Sigmoid colon (tissue), 7 donors: ENCODE measurements at places on chromosomes 4 and X. TPM values are rescaled to one million over a fixed set of nuclear protein-coding genes. Genes with fewer than 3 reads are reported as not detected.

GRCh38 chr4:55633903-55634302, 2.2 kb downstream of the NMU start:
- no peak overlapping the region for H3K4me3 ChIP-seq
- H3K4me1 ChIP-seq = peaks cover 15% of the 10 kb centered on the region
- DNase-seq = no peak
- no peaks in the 10 kb centered on the region for H3K36me3 ChIP-seq
- H3K27ac ChIP-seq = no peak overlapping the region
- peaks cover 47% of the 10 kb centered on the region for H3K27me3 ChIP-seq

- no peak overlapping the region for H3K27ac ChIP-seq
- no peaks in the 10 kb centered on the region for H3K27me3 ChIP-seq
Measured at GRCh38 chr4:150950657-150951288, 64.3 kb downstream of the LRBA start.

DNA sequence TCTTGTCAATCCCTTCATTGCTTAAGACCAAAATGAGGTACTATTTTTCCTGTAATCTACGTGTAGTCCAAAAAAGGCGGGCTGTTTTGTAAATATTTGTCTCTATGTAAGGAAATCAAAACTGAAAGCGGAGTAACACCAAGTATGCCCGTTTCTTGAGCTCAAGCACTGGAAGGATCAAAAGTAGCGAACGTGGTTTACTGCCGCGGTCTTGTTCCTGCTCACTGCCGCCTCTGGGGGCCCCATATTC, 71.5 kb downstream of the AFF1 start:
- H3K27ac ChIP-seq = peak overlapping the region; percentile 96
- no peaks in the 10 kb centered on the region for H3K36me3 ChIP-seq
- peak overlapping the region; percentile 77 for H3K4me3 ChIP-seq
- DNase-seq = no peak
- no peaks in the 10 kb centered on the region for H3K27me3 ChIP-seq

GRCh38 chr4:104973708-104974107, 173.0 kb upstream of the TET2 start:
- no peaks in the 10 kb centered on the region for H3K27me3 ChIP-seq
- no peak overlapping the region for H3K4me3 ChIP-seq
- no peak for DNase-seq
- H3K27ac ChIP-seq = no peak overlapping the region
- no peaks in the 10 kb centered on the region for H3K4me1 ChIP-seq

The SFRP2 gene
- polyA plus RNA-seq = 2.0 TPM

The PRSS12 gene
- polyA plus RNA-seq = 6.6 TPM

DNA sequence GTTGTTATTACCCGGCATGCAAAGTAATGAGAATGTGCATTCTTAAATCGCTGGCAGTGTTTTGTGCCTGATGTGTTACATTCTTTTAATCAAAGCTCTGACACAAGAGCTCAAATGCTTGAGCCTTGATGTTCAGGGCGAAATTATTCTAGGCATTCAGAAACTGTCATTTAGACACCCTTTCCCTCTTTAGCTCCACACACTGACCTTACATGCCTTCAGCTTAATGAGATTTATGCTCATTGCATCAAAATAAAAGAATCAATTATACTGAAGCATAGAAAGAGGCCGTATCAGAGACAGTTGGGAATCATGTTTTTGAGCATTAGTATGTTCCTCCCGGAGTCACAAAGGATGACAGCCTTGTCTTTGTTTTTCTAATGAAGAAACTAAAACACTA, 56.7 kb downstream of the FAM114A1 start:
- H3K27ac ChIP-seq = peak overlapping the region; percentile 73
- no peak overlapping the region for H3K4me3 ChIP-seq
- DNase-seq = no peak

DNA sequence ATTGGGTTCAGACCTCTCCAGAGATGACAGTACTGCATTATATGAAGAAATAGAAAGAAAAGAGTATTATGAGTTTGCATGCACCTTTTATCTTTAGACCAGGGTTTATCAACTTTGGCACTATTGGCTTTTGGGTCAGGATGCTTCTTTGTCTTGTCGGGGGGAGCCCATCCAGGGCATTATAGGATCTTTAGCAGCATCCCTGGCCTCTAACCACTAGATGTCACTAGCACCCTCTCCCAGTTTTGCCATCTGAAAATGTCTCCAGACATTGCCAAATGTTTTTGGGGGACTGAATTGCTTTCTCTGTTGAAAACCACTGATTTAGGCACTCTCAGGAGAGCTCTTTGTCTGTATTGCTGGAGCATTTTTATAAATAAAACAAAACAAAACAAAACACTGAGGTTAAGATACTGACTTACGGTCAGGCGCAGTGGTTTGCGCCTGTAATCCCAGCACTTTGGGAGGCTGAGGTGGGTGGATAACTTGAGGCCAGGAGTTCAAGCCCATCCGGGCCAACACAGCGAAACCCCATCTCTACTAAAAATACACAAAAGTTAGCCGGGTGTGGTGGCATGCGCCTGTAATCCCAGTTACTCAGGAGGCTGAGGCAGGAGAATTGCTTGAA, 23.6 kb downstream of the CA5B start:
- no peaks in the 10 kb centered on the region for H3K36me3 ChIP-seq
- no peak overlapping the region for H3K4me3 ChIP-seq
- no peaks in the 10 kb centered on the region for H3K27me3 ChIP-seq
- no peak overlapping the region for H3K27ac ChIP-seq
- DNase-seq = no peak

DNA sequence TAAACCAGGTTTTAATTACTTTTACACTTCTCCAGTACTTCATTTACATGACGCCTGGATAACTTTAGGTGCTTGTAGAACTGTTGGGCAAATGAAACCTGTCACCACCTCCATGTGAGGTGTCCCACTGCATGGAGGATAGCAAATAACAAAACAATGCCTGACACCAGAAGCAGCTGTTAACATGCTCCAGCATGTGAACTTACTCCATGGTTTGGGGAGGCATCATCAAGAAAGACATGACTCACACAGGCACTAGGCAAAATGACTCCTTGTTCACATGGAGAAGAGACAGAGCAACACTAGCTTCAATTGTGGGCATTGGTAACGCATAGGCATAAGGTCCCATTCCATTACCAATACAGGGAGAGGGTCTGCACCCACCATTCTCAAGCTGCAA, 198.1 kb upstream of the F9 start:
- H3K27ac ChIP-seq = no peak overlapping the region
- no peaks in the 10 kb centered on the region for H3K36me3 ChIP-seq
- no peak for DNase-seq
- no peaks in the 10 kb centered on the region for H3K4me1 ChIP-seq
- H3K27me3 ChIP-seq = no peaks in the 10 kb centered on the region

- H3K36me3 ChIP-seq = no peaks in the 10 kb centered on the region
- no peaks in the 10 kb centered on the region for H3K4me1 ChIP-seq
- no peak overlapping the region for H3K4me3 ChIP-seq
- no peaks in the 10 kb centered on the region for H3K27me3 ChIP-seq
Measured at GRCh38 chr4:187309456-187309855, 585.8 kb upstream of the FAT1 start.

DNA sequence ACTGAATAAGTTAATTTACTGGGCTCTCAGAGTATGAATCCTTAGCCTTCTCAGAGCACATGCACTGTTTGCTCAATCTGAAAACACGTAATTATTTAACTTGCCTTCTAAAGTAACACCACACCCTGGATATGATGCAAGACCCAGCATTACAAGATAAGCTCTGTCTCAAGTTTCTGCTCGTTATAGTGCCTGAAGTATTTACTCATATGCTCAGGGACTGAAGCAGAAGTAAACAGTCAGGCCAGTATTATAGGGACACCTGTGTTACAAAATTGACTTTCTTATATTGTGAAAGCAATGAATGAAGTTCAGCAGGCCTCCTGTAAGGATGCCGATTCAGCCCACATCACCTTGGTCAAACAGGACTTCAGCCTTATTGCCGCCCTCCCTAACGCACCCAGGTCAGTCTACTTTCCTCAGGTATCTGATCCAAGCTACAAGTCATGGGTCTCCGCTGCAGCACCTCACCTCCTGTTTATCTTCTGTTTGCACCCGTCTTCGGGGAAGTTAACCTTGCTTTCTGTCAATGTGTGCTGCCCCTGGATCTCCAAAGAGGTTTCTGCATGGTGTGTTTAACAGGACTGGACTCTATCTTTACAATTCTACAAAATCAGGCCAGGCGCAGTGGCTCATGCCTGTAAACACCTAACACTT, 42.8 kb upstream of the KLF3 start:
- H3K4me3 ChIP-seq = no peak overlapping the region
- no peaks in the 10 kb centered on the region for H3K36me3 ChIP-seq
- DNase-seq = no peak
- no peaks in the 10 kb centered on the region for H3K27me3 ChIP-seq
- no peak overlapping the region for H3K27ac ChIP-seq

The SPINK2 gene
- polyA plus RNA-seq = not detected

The TMEM156 gene
- polyA plus RNA-seq = not detected

DNA sequence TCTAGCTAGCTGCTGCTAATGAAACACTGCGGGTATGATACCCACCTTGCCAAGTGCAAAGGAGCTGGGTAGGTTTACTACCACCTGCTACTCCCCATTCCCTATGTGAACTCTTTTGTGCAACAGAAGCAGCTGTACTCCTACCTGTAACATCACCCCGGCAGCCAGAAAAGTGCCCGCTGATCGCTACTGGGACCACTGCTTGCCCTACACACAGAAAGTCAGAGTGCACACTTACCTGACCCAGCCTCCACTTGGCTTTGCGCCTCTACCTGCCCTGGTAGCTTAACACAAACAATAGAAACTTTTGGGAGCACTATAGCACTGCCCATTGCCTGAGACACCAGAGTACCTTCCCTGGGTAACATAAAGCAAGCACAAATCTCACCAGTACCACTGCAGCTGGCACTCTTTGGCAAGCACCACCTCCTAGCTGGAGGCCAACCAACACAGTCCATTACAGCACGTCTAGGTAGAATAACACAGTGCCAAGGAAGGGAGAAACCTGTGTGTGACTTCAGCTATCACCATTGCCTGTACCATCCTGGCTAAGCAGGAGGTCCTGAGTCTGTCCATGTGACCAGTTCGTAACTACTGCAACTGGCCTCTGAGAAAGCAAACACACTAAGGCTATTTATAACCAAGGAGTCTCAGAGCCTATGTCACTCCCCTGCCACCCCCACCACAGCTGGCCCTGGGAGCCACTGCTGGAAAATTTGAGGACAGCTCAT, 80.1 kb downstream of the CENPC start:
- no peaks in the 10 kb centered on the region for H3K27me3 ChIP-seq
- H3K4me1 ChIP-seq = no peaks in the 10 kb centered on the region
- no peak overlapping the region for H3K27ac ChIP-seq
- DNase-seq = no peak
- peaks cover 22% of the 10 kb centered on the region for H3K36me3 ChIP-seq

The ALAS2 gene
- polyA plus RNA-seq = not detected

DNA sequence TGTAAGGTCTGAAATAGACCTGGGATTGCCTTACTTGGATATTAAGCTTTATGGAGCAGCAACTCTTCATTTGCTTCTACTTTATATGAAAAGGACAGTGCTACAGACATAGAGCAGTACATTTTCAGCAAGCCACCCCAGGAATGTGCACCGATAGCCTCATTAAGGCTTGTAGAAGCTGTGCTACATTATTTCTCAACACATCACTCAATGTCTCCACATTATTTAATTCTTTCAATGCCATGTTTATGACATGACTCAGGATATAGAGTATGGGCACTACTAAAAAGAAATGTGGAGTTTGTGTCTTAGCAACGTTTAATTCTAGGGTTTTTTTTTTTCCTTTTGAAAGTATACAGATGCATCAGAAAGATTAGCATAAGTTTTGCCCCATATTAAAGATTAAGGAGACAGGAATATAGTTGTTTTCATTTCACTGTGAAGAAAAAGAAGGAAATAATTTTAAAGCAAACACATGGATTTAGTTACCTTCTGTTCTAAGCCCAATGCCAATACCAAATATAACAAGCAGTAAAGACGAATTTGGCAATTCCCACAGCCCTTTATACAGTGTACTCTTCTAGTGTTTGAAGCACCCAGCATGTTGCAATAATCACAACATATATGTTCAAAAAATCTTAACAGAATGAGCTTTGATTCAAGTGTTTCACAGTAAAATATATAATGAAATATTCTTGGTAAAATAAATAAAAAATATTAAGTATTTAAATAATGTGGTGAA, 2140.1 kb upstream of the AGA start:
- H3K36me3 ChIP-seq = no peaks in the 10 kb centered on the region
- H3K4me1 ChIP-seq = no peaks in the 10 kb centered on the region
- DNase-seq = no peak
- no peak overlapping the region for H3K27ac ChIP-seq
- no peak overlapping the region for H3K4me3 ChIP-seq
- H3K27me3 ChIP-seq = no peaks in the 10 kb centered on the region

GRCh38 chr4:70838204-70838603, 1.5 kb downstream of the GRSF1 start:
- H3K27me3 ChIP-seq = no peaks in the 10 kb centered on the region
- DNase-seq = no peak
- peak overlapping the region; percentile 80 for H3K4me3 ChIP-seq

DNA sequence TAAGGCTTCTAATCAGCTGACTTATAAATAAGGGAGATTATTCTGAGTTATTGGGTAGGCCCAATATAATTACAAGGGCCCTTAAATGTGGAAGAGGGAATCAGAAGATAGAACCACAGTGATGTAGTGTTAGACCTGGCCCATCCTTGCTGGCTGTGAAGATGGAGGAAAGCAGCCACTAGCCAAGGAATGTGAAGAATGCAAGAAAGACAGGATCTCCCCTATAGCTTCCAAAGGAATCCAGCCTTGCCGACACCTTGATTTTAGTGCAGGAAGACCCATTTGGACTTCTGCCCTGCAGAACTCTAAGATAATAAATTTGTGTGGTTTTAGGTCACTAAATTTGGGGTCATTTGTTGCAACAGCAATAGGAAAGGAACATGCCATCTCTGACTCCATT, 150.6 kb downstream of the SPATA18 start:
- H3K4me3 ChIP-seq = no peak overlapping the region
- H3K27ac ChIP-seq = no peak overlapping the region
- no peaks in the 10 kb centered on the region for H3K36me3 ChIP-seq
- H3K4me1 ChIP-seq = peaks cover 18% of the 10 kb centered on the region

The TECRL gene
- 0.69 TPM for polyA plus RNA-seq

DNA sequence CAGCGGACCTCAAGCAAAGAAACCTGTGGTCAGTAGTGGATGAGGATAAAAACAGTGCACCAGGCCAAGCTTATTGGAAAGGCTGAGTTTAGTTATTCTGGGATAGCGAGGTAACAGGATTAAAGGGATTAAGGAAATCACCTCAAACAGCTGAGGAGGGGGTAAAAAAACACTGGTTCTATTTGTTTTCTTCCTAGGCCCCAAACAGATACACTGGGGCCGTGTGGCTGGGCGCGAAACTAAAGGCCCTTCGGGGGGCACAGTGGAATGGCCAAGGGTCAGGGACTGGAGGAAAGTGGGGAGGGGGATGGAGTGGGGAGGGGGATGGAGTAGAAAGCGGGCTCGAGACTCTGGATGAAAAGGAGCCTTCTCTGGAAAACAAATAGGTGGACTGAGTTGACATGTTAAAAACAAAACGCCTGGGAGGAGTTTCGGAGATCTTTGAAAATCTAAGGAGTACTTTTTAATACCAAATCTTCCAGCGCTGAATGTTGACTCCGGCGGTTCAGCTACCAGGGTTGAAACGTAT, 2.9 kb downstream of the SOX3 start:
- H3K27ac ChIP-seq = no peak overlapping the region
- H3K36me3 ChIP-seq = no peaks in the 10 kb centered on the region
- DNase-seq = no peak
- peaks cover 47% of the 10 kb centered on the region for H3K27me3 ChIP-seq
- no peak overlapping the region for H3K4me3 ChIP-seq
- peaks cover 35% of the 10 kb centered on the region for H3K4me1 ChIP-seq
